ENCODE measurements at places on chromosomes 11 and 22.

GRCh38 chr11:94795476-94796189 lies 27.5 kb downstream of the AMOTL1 start:
- no peak for DNase-seq

- no peak for DNase-seq
Observed at GRCh38 chr22:36292823-36293530, 40.0 kb downstream of the APOL1 start.

DNA sequence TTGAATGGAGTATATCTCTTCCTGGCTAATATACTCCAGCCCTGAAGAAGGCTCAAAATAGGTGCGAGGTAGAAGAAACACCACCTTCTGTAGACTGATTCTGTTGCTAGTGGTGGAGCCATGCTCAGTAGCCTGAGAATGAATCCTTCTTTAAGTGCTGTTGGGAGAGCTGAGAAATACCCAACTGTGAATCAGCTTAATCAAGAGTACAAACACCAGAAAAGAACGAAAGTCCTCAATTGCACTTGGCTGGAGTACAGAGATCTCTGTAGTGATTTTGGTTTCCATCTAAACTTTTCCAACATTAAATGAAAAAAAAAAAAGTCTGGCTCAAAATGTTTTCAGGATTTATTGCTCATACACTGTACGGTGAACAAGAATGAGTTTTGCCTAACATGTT lies 619.1 kb downstream of the METTL15 start:
- DNase-seq = no peak

GRCh38 chr22:27654546-27655445 lies 146.8 kb downstream of the MN1 start:
- no peak for DNase-seq

DNA sequence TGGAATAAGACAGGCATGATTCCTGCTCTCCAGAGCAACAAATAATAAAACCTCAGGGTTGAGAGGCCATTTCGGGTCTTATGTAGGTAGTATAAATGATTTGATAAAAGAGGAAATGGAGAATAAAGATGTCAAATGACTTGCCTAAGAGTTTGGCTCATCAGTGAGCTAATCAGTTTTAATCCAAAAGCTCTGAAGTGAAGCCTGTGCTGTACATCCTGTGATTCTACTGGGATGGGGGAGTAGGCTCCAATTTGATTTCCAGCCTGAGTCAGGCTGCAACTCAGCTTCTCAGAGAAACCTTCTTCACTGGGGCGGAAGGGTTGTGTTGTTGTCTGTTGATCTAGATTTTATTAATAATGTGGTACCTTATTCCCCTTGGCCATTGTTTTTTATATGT lies 192.2 kb upstream of the SORL1-AS1 start:
- no peak for DNase-seq

All from effector memory CD8-positive, alpha-beta T cell (primary cell).